Activated T-helper 9 cell treated with anti-CD3 and anti-CD28 coated beads, Interleukin-2, amount 50 U/mL, for 16 hours (primary cell): ENCODE measurements at places on chromosomes 2 and 18.

- DNase-seq, result no peak
Measured at GRCh38 chr2:101946372-101947039, 45.3 kb upstream of the IL1R2 start.

DNA sequence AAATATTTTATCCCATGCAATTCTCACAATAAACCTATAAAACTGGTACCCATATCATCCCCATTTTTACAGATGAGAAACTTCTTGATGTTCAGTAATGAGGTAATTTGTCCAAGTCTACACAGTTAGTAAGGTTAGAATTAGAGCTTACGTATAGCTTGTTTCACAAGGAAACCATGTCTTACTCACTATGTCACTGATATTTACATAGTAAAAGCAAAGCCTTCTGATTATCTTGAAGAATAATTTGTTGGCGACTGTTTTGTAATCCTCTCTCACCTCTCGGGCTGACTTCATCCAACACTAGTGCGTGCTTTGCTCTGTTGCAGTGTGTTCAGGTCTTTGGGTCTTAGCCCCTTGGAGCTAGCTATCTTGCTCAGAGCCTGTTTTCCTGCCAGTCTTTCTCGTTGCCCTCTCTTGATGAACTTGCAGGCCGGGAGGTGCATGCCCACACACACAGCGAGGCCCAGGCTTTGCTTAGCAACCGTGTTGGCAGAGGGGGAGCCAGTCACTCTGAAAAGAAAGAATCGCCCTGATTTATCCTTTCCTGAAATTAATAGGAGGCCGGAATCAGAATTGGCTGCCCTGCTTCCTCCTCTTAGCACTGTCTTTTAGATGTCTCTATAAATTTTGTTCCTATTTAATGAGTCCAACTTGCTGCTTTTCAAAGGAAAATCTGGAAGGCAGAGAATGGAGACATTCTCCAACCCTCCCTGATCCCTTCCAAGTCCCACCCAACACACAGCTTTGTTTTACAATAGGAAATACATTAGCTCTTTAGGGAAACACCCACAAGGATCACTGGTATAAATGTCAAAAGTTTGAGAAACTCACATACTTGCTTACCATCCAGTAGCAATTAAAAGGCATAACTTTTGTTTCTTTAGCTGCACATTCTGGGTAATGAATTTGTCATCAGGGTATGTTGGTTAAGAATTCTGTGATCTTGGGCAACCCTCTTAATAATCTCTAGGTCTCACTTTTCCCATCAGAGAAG, 97.6 kb upstream of the SEC11C start:
- DNase-seq, result no peak

DNA sequence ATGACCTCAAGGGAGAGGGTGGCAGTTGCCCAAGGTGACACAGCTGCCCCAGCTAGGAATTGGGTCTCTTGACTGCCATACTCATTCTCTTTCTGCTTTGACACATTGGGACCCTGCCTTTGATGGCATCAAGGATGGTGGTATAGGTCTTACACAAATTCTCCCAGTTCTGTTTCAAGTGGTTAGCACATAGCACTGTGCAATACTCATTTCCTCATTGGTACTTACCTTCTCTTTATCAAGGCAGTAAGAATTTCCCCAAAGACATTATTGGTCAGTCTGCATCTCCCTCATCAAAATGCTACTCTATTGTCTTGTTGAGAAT, 35.9 kb upstream of the CCDC93 start:
- no peak for DNase-seq

- DNase-seq, result no peak
Measured at GRCh38 chr18:50401888-50402287, 27.0 kb downstream of the SKA1 start.

- DNase-seq, result no peak
Measured at GRCh38 chr2:105814291-105814940, 69.7 kb downstream of the NCK2 start.

GRCh38 chr2:149627111-149627801, 39.7 kb upstream of the MMADHC start:
- no peak for DNase-seq

- no peak for DNase-seq
Measured at GRCh38 chr2:16189836-16190160, 249.4 kb downstream of the MYCN start.

- no peak for DNase-seq
Measured at GRCh38 chr2:139165041-139165440, 384.9 kb upstream of the NXPH2 start.

GRCh38 chr18:23703057-23703986, 14.1 kb downstream of the LAMA3 start:
- no peak for DNase-seq

DNA sequence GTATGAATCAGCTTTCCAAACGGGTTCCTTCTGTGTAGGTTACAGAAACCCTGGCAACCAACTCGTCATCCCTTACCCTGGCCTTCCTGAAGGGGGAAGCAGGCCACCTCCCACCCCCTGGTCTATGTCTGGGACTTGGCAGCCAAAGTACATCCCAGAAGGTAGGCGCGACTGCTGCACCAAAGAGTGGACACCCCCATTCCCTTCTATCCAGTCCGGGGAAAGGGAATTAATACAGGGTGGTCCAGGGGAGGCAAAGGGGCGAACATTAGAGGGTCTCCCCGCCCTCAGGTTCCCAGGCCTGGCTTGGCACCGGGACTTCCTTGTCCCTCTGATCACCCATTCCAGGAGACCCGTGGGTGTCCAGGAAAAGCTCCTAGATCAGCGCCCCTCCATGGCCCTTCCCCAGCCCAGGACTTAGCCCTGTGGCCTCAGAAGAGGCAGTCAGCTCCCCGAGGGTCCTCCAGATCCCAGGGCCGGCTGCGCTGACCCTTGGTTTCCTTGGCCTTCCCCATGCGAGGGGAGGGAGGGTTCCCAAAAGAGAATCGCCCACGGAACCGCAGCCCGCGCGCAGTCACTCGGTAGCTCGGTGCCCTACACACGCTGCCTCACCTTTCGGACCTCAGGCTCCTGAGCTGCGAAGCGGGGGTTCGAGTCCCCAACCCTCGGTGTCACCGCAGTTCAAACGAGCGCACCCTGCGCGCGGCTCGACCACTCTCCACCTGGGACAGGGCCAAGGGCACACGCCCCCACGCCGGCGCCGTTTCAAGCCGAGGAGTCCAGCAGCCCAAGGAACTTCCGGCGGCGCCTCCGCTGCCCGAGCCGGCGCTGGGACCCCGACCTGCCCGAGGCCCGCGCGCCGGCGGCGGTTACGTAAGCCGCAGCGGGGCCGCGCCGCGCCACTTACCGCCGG, at the start of gene PER2:
Gene PER2 (minus strand): TSS at position 874 of the 913 bp plus-strand sequence. CDS start 10,674 bp downstream, outside the sequence.
- no peak for DNase-seq

GRCh38 chr2:25324905-25325592, 16.7 kb downstream of the DNMT3A start:
- no peak for DNase-seq

- no peak for DNase-seq
Measured at GRCh38 chr2:10185046-10185445, 62.5 kb downstream of the RRM2 start.

- no peak for DNase-seq
Measured at GRCh38 chr2:238334885-238335284, 14.6 kb downstream of the TRAF3IP1 start.
